ENCODE measurements at places on chromosomes 1 and 21.

- DNase-seq = no peak
Observed at GRCh38 chr21:46377789-46378188, 53.8 kb downstream of the PCNT start.

GRCh38 chr1:216500273-216500967 lies 77.2 kb upstream of the USH2A start:
- DNase-seq = no peak

DNA sequence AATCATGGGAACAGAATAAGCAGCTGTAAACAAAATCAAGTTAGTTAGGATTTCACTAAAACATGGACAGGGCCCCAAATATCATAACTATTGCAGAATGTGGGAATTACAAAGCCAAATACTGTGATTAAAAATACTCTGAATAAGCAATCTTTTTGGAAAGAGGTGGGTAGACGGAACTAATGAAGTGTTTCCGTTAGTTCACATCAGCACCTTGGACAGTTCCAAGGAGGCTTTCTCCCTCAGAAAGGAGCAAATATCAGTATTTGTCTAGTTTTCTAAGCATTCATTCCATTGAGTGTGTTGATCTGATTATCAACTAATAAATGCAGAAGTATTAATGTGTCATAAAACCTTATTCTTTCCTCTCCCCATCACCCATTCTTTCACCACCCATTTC lies 97.4 kb downstream of the FAM78B start:
- no peak for DNase-seq

GRCh38 chr1:245441689-245442088 lies 286.9 kb downstream of the KIF26B start:
- peak; percentile 20 for DNase-seq

- DNase-seq = no peak
Observed at GRCh38 chr1:8533907-8534306, 216.0 kb downstream of the SLC45A1 start.

DNA sequence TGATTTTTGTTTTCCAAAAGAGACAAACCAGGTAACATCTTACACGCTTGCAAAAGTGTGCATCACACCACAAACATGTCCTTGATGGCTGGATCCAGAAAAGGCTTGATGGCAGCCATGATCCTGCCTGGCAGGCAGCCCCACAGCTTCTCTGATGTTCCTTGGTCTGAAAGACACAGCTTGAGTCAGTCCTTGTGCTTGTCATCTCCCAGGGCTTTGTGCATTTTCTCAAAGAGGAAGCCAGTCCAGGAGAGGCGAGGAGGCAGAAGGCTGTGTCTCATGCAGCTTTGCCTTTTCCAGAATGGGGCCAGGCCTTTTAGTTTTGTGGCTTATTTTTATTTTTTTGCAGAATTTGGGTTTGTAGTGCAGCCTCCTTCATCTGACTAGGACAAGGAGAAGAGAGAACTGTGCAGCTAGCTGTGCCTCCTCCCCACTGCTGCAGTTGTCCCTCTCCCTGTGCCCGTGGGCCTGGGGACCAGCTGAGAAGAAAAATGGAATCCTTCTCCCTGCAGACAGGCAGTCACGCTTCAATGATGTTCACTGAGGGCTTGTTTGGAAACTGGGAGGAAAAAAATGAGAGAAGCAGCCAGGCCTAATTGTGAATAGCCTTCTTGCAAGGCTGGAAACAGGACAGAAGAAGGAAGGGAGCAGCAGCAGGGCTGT lies 7.4 kb downstream of the FNDC5 start:
- DNase-seq = no peak

- DNase-seq = no peak
Observed at GRCh38 chr1:76274718-76275117, 200.2 kb downstream of the ST6GALNAC3 start.

GRCh38 chr1:25580927-25581326 lies 35.7 kb upstream of the MAN1C1 start:
- DNase-seq = no peak

GRCh38 chr1:3331564-3331963 lies 122.9 kb upstream of the ARHGEF16 start:
- no peak for DNase-seq

DNA sequence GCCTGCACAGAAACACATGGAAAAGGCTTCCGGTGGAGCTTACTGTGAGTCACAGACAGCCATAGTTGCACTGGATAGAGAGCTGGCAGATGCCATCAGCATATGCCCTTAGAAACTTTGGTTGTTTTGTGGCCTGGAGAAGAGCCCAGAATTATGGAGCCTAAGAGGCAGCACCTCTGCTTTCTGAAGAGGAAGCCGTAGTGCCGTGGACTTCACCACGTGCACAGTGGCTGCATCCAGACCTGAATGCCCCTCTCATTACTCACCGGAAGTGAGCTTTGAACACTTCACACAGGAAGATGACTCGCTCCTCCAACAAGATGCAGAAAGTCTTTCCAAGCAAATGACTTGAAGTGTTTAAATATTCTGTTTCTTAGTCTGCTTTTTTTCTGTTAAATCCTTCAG lies 28.4 kb downstream of the JUN start:
- DNase-seq = peak; percentile 100

- DNase-seq = no peak
Observed at GRCh38 chr1:231411036-231411531, 11.0 kb downstream of the EGLN1 start.

- no peak for DNase-seq
Observed at GRCh38 chr1:68644504-68644903, 147.6 kb upstream of the DEPDC1 start.

GRCh38 chr1:167198518-167199133 lies 22.1 kb upstream of the POU2F1 start:
- DNase-seq = no peak

DNA sequence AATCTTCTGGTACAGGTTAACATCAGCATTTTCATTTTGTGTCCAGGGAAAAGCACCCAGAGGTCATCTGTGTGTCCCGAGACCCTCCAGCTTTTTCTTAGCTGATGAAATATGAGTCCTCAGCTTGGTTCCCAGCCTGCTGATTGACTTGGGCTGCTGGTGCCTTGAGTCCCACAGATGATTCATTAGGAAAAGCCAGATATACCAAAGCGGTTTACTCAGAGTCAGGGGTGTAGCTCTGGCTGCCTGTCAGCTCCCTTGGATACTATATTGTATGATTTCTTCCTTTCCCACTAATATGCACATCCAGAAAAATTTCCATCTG lies 43.7 kb upstream of the MAB21L3 start:
- peak; percentile 61 for DNase-seq

- no peak for DNase-seq
Observed at GRCh38 chr1:175388285-175388684, 195.7 kb upstream of the KIAA0040 start.

GRCh38 chr1:201298396-201299381 lies 15.4 kb downstream of the PKP1 start:
- DNase-seq = no peak

DNA sequence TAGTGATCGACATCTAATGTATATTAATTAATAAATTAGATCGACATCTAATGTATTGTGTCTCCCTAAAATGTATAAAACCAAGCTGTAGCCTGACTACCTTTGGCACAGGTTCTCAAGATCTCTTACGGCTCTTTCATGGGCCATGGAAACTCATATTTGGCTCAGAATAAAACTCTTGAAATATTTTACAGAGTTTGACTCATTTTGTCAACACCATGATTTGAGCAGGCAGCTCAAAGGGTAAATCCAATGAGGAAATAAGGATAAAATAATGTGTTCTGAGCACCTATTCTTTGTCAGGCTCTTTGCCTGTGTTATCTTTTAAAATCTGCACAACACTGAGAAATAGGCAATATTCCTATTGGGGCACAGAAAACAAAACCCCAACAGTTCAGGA lies 223.4 kb upstream of the DUSP10 start:
- DNase-seq = no peak

GRCh38 chr21:43194303-43195120 lies 25.7 kb downstream of the CRYAA start:
- no peak for DNase-seq

DNA sequence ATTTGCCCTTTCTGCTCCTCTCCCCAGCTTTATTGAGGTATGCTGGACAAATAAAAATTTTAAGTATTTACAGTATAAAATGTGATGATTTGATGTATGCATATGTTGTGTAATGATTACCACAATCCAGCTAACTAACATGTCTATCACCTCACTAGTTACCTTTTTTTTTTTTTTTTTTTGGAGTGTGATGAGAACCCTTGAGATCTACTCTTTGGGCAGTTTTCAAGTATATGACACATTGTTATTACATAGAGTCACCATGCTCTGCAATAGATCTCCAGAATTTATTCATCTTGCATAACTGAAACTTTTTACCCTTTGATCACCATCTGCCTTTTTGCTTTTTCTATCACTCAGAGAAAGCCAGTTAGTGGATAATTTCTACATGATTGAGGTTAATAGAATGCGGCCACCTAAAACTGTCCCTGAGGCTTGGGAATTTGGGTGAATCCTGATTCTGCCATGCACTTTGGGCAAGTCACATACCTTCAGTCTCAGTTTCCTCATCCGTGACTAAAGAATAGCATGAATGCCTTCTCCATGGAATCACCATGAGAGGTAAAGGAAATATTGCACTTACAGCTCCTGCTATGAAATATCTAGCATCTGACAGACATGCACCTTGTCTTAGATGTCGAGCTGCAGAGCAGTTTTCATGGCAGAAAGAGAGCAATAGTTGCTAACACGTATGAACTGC lies 295.2 kb downstream of the DISC1 start:
- DNase-seq = no peak

DNA sequence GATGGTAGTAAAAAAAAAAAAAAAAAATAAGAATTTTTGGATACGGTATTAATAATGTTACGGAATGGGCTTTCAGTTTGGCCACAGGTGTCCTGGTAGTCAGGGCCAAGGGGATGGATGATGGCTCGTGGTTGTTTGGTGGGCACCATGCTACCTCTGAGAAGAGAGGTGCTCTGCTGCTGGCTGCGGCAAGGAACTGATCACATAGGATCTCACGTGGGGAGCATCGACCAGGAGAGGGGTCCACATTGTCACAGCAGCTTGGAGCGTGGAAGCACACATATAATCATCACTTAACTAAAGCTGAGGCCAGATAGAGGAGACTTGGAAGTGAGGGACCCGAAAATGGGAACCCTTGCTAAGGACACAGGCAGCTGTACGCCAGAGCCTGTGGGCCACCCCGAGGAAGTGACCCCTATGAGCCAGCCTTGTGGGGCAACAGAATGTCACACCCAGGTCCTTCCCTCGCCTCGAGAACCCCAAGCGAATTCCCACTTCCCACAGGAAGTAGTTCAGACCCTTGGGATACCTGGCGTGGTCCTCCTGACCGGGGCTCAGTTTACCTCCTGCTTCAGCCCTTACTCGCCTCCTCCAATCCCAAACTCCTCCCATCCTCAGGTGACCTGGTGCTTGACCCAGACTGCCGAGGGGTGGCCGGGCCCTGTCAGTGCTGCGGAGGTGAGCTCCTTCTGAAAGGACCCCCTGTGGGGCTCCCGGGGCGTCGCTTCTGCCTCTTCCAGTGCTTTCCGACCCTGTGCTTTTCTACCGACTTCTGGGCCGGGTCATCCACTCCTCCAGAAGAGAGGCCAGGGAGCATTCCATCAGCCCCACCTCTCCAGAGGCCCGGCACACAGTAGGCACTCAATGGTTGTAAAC lies 222.0 kb downstream of the CAMTA1 start:
- DNase-seq = no peak

DNA sequence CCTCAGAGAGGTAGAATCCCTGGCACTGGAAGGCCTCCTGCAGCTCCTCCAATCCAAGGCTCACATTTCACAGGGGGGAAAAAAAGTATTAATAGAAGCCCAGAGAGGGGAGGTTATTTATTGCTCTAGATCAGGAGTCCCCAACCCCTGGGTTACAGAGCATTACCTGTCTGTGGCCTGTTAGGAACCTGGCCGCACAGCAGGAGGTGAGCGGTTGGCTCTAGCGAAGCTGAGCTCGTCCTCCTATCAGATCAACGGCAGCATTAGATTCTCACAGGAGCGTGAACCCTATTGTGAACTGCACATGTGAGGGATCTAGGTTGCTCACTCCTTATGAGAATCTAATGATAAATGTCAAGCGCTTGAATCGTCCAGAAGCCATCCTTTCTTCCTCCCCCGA lies 46.8 kb upstream of the RCC2 start:
- DNase-seq = no peak

DNA sequence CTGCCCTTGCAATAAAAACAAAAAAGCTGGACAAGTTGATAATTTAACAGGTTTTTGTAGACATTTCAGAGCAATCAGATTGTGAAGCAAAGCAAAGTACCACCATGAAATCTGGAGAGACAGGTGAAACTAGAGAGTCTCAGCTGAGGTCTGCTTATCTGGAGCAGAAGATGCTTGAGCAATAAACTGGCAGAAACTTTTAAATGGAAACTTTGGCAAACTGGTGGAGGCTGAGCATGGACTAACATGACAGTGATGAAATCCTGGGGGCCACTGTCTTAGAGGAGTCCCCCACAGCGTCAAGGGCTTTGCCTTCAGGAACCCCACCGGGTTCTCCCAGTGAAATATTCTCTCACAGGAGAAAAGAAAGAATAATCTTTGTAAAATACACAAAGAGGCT lies 416.3 kb upstream of the B3GALT2 start:
- DNase-seq = no peak

DNA sequence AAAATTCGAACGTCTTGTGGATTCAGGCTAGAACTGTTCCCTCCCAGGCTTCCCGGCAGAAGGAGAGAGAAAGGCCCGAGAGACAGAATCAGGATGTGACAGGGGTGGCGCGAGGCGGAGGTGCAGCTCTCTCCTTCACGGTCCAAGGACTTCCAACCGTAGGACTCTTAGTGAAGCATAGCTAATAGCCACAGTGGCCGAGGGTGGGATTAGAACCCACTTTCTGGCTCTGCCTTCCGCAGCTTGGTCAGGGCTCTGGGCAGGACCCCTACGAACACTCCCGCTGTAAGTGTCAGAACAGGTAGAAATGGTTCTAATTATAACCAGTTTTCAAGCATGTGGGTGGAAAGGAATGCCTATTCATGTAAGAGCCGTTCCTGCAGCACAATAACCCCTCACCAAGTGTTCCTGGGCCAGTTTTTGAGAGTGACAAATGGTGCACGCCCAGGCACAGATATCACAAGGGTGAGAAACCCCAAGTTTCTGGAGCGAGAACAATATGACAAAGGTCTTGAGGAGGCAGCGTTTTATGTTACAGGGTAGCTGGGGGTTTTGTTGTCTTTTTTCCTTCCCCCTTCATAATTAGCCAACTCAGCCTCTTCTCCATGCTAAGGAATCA lies 86.4 kb downstream of the SYF2 start:
- DNase-seq = no peak

DNA sequence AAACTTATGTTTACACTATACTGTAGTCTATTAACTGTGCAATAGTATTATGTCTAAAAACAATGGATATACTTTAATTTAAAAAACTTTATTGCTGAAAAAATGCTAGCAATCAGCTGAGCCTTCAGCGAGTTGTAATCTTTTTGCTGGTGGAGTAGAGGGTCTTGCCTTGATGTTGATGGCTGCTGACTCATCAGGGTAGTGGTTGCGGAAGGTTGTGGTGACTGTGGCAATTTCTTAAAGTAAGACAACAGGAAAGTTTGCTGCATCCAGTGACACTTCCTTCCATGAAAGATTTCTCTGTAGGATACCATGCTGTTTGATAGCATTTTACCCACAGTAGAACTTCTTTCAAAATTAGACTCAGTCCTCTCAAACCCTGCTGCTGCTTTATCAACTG lies 234.7 kb upstream of the CSF3R start:
- no peak for DNase-seq

All from HFF-Myc (cell line).